Neural progenitor cell (in vitro differentiated cells): ENCODE measurements at places on chromosomes 4 and X.

GRCh38 chrX:132022198-132022966, 720 bp upstream of the STK26 start:
- DNase-seq = no peak
- peak overlapping the region; percentile 80 for H3K27ac ChIP-seq
- H3K36me3 ChIP-seq = no peaks in the 10 kb centered on the region
- peak overlapping the region; percentile 70 for H3K4me3 ChIP-seq
- H3K4me1 ChIP-seq = no peaks in the 10 kb centered on the region

DNA sequence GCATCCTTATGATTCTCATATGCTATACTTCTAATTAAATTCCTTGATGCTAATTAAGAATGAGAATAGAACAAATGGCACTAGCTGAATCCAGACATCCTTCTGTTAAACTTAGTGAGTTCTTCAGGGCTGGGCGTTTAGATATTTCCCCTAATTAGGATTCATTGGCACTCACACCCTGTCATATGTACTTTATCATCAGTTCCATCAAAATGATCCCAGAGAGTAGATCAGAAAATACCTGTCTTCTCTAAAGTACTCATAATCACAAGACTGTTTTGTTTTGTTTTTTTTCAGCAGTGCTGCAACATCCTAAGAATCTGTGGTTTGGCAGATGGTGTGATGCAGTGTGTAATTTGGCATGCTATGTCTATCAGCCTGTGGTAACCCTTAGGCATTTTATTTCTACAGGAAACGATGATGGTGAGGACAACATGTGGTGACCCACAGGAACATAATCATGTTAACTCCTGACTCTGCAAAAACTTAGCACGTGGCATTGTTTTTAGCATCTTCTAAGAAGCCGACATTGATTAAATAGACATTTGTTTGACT, 2528.4 kb downstream of the ARAP2 start:
- H3K36me3 ChIP-seq = no peaks in the 10 kb centered on the region
- H3K4me1 ChIP-seq = no peaks in the 10 kb centered on the region
- H3K27ac ChIP-seq = no peak overlapping the region

- no peak overlapping the region for H3K27ac ChIP-seq
- H3K27me3 ChIP-seq = no peaks in the 10 kb centered on the region
- DNase-seq = peak; percentile 33
- H3K4me3 ChIP-seq = no peak overlapping the region
Measured at GRCh38 chr4:176875446-176875930, 82.8 kb upstream of the VEGFC start.

GRCh38 chr4:94559351-94559806, 107.6 kb downstream of the PDLIM5 start:
- no peaks in the 10 kb centered on the region for H3K27me3 ChIP-seq
- no peak overlapping the region for H3K4me3 ChIP-seq
- no peak for DNase-seq
- no peaks in the 10 kb centered on the region for H3K4me1 ChIP-seq
- H3K36me3 ChIP-seq = no peaks in the 10 kb centered on the region

GRCh38 chrX:129540722-129541184, 694 bp downstream of the OCRL start:
- no peaks in the 10 kb centered on the region for H3K27me3 ChIP-seq
- no peaks in the 10 kb centered on the region for H3K4me1 ChIP-seq
- no peak overlapping the region for H3K27ac ChIP-seq
- H3K4me3 ChIP-seq = peak overlapping the region; percentile 80

DNA sequence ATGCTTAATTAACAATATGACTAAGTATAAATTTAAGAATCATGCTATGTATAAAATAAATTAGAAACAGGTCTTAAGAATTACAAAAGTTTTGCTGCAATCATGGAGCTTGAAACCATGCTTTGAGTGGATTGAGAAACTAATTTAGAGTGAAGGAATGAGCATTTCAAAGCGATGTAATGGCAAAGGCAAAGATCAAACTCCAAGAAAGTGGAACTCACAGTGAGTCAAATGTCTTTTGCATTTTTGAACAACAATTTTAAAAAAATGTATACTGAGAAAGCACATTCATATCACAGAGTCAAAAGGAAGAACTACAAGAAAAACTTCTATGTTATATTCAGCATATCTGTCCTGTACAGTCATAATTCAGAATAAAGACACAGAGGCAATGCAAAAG, 6.6 kb downstream of the GPRIN3 start:
- H3K36me3 ChIP-seq = no peaks in the 10 kb centered on the region
- H3K4me1 ChIP-seq = no peaks in the 10 kb centered on the region
- H3K27ac ChIP-seq = no peak overlapping the region
- no peak overlapping the region for H3K4me3 ChIP-seq

DNA sequence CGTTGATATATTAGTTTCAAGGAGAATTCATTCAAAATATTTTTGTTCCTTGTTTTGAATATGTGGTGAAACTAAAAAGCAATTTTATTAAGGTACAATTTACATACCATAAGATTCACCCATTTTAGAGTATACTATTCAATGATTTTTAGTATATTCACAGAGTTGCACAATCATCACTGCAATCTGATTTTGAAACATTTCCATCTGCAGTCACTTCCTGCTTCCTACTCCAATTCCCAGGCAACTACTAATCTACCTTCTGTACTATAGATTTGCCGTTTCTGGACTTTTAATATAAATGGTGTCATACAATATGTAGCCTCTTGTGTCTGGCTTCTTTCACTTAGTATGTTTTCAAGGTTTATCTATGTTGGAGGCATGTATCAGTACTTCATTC, 71.3 kb downstream of the SLC9A7 start:
- H3K36me3 ChIP-seq = no peaks in the 10 kb centered on the region
- H3K4me1 ChIP-seq = no peaks in the 10 kb centered on the region
- H3K27me3 ChIP-seq = no peaks in the 10 kb centered on the region
- DNase-seq = no peak
